ELR (cell line): ENCODE measurements at places on chromosomes 3 and 15.

DNA sequence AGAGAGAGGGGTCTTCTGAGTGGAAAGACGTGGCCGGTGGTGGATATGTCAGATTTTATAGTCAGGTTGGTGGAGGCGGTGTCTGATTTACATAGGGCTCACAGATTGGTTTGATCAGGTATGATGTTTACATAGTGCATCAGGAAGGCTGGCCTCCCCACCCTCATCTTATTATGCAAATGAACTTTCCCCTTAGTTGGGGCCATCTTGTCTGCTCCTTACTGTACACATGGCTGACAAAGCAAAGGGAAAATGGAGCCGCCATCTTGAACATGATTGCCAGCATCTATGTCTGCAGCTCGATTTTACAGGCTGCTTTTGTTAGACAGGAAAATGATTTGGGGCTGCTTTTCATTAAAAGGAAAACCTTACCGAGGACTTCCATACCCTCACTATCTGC, 19.9 kb downstream of the SQOR start:
- DNase-seq = no peak

GRCh38 chr15:61057376-61057775, 171.7 kb downstream of the RORA start:
- DNase-seq = no peak

DNA sequence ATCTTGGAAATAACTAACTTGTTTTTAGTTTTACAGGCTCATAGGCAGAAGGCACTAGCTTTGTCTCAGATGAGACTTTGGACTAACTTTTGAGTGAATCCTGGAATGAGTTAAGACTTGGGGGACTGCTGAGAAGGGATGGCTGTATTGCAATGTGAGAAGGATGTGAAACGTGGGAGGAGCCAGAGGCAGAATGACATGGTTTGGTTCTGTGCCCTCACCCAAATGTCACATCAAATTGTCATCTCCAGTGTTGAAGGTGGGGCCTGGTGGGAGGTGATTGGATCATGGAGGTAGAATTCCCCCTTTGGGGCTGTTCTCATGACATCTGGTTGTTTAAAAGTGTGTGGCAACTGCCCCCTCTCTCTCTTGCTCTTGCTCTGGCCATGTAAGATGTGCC, 28.8 kb upstream of the CCDC50 start:
- DNase-seq = no peak

DNA sequence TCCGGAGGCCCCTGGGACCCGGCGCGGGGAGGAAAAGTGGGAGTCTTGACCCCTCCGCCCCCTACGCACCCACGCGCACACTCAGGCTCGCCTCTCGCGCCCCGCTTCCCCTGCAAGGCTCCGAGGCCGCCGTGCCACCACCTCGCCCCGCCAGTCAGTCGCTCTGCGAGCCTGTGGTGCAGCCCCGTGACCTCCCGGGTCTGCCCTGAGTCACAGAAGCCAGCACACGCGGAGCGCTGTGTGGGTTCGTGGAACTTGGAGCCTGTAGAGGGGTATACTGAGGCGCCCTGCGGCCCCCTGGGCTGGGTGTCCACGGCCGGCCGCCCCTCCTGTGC, 380 bp upstream of the ALS2CL start:
- DNase-seq = peak; percentile 32

DNA sequence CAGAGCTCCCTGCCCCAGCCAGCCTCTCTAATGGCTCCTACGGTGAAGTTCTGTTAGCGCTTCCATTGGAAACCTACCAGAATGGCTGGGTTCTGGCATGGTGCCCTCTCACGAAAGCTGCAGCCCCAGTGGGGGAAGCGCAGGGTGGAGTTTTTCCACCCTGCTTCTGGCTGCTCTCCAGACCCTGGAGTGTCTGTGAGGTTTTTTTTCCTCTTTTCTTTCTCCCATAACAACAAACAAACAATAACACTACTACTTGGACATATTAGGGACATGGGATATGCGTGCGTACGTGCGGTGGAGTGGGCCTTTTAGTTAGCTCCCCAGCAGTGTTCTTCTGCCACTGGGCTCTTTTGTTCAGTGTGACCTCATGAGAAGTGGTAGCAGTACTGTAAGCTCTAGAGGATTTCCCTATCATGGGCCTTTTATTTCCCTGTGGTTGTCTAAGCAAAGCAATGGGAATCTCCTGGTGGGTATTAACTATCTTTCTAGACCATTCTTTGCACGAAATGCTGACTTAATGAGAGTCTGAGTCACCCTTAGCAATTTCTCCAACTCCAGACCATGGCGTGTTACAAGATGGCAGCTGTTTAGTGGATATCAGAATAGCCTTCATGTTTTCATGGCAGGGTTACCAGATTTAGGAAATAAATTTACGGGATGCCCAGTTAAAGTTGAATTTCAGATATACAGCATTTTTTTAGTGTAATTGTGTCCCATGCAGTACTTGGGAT, 161.9 kb downstream of the FNDC3B start:
- peak; percentile 69 for DNase-seq

GRCh38 chr3:72295962-72296450, 511.1 kb upstream of the PROK2 start:
- DNase-seq = no peak

GRCh38 chr3:137464341-137464740, 299.8 kb upstream of the SOX14 start:
- no peak for DNase-seq

DNA sequence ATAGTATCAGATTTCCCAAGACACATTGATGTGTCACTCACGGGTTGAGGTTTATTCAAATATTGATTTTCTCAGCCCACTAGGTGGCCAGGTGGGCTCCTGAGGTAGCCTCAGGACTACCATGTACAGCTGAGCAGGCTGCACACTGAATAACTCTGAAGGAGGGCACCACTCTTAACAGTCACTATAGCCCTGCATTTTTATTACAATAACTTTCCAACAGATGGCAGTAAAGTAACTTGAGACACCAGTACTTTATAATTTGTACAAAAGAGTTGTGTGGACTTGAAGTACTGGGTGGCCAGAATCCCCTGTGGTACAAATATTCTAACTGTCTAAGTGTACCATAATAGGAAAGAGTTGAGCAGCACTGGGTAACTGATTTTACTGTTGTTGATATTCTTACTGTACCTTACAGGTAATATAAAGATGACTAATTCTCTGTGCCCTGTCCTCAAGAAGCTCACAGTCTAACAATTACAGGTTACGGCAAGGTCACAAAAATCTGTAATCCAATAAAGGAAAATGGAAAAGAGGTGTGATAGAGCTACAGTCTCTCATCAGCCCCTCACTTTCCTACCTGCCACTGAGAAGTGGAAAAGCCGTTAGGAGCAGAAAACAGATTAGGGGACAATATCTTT, 76.0 kb downstream of the ETFA start:
- DNase-seq = peak; percentile 60

DNA sequence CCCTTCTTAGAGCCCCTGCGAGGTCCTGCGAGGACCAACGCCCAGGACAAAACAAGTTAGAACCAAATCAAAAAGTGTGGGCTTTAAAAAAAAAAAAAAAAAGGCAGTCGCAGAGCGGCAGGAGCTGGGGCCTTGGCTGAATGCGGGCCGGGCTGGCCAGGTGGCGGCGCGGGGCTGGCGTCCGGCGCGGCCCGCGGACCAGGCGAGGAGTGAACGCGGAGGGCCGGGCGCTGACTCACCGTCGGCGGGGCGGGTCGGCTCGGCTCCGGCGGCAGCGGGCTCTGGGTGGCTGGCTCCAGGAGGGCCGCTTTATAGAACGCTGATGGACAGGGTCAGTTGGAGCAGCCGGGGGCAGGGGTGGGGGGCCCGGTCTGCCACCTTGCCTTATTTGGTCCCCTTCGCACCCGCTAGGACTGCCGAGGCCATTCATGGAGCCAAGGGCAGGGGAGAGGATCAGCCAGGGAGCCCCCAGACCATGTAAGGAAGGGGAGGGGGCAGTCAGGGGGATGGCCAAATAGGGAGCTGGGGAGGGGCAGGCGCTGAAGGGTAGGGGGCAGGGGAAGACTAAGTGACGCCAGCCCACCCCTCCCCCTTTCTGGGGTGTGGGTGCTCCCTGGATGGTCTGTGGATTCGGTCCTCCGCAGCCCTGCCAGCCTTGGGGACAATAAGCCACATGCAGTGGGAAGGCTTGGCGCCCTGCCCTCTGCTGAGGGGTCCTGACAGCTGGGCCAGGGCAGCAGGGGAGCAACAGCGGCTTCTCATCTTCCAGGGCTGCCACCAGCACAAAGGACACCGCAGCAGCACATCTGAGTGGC, at the start of gene ACTC1:
TSS of gene ACTC1 (minus strand) at position 283 of the 815 bp plus-strand sequence. CDS start 741 bp downstream, outside the sequence.
- DNase-seq = peak; percentile 74

DNA sequence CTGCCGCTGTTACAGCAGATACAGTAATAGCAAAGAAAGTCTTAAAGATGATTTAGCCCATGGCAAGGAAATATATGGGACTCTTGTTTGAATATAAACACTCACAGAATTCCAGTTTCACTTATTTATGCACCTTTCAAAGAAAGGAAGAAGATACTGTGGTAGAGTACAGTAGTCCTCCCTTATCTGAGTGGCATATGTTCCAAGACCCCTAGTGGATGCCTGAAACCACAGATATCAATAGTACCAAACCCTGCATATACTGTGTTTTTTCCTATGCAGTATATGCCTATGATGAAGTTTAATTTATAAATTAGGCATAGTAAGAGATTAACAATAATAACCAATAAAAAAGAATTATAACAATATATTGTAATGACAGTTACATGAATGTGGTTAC, 8.2 kb downstream of the MAP2K1 start:
- DNase-seq = no peak

- no peak for DNase-seq
Observed at GRCh38 chr3:10340476-10340875, 19.6 kb upstream of the SEC13 start.

DNA sequence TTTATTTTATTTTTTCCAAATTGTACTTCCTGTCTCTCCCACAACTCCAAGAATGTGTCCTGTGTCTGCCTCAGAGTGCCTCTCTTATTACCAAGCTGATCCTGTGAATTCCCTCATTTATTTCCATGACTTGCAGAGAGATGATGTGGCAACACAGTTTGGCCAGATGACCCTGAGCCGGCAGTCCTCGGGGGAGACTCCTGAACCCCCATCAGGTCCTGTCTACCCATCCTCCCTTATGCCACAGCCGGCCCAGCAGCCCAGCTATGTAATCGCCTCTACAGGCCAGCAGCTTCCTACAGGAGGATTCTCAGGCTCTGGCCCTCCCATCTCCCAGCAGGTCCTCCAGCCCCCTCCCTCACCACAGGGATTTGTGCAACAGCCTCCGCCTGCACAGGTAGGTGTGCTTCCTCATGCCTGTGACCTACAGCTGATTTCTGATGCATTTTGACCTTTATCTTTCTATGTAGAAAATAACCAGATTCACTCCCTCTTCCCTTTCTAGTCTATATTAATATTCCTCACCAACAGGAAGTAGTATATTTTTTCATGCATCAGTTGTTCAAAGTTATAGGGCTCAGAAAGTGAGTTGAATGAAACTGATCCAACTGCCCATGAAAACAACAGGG, 100.0 kb downstream of the ARPP21 start:
- DNase-seq = no peak

- no peak for DNase-seq
Observed at GRCh38 chr15:40276927-40277326, 5.9 kb downstream of the ANKRD63 start.

DNA sequence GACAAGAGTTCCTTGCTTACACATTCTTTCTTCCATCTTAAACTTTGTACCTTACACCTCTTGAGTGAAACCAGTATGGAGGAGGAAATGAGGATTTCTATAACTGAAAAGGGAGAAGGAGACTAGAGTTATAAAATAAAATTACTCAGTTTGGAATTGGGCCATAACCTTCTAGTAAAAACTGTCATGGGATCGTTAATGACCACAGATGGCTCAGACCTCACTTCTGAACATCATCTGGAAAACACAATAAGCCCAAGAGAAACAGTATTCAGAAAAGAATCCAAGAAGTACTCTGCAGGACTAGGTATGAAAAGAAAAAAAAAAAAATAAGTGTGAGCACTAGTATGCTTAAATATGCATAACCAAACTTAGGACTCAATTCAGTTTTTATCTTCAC, 12.1 kb downstream of the GAP43 start:
- no peak for DNase-seq

DNA sequence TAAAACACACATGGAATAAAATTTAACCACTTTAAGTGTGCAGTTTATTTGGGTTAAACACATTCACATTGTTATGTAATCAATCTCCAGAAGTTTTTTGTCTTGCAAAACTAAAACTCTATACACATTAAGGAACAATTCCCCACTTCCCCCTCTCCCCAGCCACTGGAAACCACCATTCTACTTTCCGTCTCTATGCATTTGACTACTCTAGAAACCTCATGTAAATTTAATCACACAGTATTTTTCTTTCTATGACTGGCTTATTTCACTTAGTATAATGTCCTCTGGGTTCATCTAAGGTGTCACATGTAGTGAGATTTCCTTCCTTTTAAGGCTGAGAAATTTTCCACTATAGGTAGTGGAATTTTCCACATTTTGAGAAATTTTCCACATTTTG, 568.7 kb upstream of the UBE2E2 start:
- DNase-seq = no peak

DNA sequence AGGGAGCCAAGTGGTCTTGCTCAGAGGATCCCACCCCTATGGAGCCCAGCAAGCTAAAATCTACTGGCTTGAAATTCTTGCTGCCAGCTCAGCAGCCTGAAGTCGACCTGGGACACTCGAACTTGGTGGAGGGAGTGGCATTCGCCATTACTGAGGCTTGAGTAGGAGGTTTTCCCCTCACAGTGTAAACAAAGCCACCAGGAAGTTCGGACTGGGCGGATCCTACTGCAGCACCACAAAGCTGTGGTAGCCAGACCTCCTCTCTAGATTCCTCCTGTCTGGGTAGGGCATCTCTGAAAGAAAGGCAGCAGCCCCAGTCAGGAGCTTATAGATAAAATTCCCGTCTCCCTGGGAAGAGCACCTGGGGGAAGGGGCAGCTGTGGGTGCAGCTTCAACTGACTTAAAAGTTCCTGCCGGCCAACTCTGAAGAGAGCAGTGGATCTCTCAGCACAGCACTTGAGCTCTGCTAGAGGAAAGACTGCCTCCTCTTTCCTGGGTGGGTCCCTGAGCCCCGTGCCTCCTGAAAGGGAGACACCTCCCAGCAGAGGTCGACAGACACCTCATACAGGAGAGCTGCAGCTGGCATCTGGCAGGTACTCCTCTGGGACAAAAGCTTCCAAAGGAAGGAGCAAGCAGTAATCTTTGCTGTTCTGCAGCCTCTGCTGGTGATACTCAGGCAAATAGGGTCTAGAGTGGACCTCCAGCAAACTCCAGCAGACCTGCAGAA, 576.3 kb upstream of the NECTIN3 start:
- no peak for DNase-seq

DNA sequence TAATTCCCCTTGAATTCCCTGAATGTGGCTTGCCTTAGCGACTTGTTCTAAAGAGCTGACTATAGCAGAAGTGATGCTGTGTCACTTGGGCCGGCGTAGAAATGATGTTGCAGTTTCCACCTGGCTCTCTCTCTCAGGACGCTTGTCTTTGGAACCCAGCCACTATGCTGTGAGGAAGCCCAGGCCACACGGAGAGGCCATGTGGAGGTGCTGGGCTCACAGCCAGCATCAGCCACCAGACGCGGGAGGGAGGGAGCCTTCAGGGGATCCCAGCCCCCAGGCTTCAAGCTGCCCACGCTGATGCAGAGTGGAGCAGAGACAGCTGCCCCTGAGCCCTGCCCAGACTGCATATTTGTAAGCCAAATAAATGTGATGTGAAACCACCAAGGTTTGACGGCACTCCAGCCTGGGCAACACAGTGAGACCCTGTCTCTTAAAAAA, 18.6 kb downstream of the RNU5B-1 start:
- no peak for DNase-seq

- DNase-seq = no peak
Observed at GRCh38 chr3:192260116-192261010, 467.0 kb downstream of the FGF12 start.

GRCh38 chr3:27686642-27687041, 35.5 kb downstream of the EOMES start:
- peak; percentile 57 for DNase-seq
